ENCODE measurements at places on chromosomes 12 and 14.
A peak's percentile ranks its signal among the peaks of the same experiment; 100 is the strongest.

DNA sequence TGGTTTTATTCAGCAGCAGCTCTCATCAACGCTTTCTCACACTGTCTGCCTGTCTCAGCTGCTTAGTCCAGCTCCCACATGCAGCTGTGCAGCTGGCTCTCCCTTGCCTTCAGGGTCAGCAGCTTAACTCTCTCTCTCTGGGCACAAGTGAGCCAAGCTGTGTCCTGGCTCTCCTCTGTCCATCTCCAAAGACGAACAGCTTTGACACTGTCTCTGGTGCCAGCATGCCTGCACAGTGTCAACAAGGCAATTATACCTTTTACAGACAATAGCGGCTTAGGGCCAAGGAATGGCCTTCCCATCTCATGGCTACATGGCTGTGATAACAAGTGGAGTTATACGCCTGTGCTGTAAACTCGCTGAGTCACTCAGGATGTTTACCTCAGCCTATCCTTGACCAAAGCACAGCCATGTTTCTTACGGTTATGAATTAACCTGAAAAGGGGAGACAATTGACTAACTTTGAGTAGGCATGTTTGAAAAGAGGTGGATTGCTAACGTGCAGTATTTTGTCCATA lies 38.4 kb upstream of the MANSC4 start:
- no peak for DNase-seq

DNA sequence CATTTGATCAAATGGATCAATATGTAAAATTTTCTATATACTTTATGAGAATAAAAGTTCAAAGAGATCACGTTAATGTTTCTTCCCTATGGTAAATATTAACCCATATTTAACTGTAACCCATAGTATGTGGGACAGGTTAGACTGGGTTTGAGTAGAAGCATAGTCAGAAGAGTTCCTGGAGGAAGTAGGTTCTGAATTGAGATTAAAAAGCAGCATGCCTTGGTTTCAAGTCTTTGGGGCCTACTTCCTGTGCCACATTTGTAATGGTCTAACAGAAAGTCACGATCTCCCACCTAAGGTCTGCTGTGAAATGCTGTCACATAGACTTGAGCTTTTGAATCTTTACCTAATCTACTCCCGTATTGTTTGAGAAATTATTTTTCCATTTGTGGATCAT lies 63.8 kb downstream of the FIGNL2 start:
- no peak for DNase-seq

GRCh38 chr12:81077329-81077685 lies 572 bp upstream of the ACSS3 start:
- no peak for DNase-seq

GRCh38 chr12:121801595-121802484 lies 2.0 kb upstream of the SETD1B start:
- peak; percentile 63 for DNase-seq

GRCh38 chr14:68471029-68471963 lies 321.6 kb downstream of the ZFP36L1 start:
- DNase-seq = no peak

- no peak for DNase-seq
Measured at GRCh38 chr12:132921685-132922084, 34.3 kb upstream of the CHFR start.
